ENCODE measurements at places on chromosomes 12 and 14.

DNA sequence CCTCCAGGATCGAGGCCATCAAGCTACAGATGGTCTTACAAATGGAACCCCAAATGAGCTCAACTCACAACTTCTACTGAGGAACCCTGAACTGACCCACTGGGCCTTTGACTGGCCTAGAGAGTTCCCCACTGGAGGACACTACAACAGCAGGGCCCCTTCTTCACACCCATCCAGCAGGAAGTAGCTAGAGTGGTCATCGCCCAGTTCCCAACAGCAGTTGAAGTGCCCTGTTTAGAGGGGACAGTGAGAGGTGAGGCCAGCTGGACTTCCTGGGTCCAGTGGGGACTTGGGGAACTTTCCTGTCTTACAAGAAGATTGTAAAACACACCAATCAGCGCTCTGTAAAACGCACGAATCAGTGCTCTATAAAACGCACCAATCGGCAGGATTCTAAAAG is 247.9 kb upstream of the BTG1 start:
- no peak for DNase-seq

DNA sequence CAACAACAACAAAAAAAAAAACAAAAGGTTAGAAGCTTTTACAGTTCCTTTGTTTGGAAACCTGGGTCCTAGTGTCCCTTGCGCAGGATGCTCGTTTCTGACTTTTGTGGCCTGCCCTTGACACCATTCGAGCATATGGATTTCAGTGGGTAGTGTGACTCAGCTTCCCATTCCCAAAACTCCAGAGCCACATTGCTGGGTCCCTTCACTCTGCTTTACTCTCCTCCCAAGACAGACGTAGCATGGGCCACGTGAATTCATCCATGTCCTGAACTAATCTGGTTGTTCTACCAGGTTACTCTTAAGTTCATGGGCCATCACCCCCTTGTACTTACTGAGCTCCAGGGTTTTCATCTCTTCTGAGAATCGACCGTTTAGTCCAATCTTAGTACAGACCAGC is 68.0 kb upstream of the MAX start:
- no peak for DNase-seq

GRCh38 chr12:110050927-110051326 is 2.6 kb upstream of the C12orf76 start:
- no peak for DNase-seq

DNA sequence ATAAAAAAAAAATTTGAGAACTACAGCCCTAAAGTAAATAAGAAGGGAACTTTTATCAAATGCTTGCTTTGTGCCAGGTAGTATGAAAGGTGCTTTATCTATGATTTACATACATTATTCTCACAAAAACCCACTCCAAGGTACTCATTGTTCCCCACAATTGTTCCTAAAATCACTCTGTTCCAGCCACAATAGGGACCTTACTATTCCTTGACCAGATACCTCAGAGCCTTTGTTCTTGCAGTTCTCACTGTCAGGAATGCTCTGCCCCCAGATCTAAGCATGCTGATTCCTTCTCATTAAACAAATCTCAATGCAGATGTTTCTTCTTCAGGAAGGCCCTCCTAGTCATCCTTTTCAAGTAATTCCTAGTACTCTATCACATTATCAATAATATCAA is 60.2 kb downstream of the PPP1R12A start:
- no peak for DNase-seq

DNA sequence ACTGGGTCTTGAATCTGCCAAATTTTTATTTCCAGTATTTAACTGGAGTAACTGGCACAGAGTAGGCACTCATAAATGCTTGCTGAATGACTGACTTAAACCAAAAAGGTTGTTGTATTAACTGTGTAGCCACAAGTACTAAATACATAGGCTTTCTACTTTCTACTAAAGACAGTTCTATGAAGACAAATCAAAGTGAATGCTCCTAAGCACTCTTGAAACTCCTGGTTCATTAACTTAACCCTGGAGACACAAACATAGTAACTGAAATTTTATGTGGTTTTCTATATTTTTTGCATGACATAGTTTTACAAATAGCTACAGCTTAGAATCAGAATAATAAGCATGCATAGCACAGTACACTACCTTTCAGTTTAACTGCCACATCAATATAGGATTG is 70.4 kb downstream of the TXNDC16 start:
- no peak for DNase-seq

DNA sequence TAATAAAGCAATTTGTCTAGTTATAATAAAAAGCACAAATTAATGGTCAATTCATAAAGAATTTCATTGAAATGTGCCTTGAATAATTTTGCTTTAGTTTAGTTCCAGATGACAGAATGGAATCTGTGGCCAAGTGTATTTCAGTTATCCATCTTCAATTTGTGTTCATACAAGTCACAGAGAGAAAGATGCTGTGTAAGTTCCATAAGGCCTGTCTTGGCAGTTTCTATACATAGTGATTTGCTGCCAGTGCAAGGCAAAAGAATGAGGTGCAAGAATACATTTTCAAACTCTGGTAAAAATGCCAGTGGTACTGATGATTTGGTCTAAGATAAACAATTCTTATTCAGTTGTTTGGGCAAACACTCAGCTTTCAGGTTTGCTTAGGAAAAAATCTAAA is 134.4 kb upstream of the PTPRB start:
- DNase-seq = no peak

GRCh38 chr12:111304642-111305071 is 64.2 kb downstream of the PHETA1 start:
- no peak for DNase-seq

DNA sequence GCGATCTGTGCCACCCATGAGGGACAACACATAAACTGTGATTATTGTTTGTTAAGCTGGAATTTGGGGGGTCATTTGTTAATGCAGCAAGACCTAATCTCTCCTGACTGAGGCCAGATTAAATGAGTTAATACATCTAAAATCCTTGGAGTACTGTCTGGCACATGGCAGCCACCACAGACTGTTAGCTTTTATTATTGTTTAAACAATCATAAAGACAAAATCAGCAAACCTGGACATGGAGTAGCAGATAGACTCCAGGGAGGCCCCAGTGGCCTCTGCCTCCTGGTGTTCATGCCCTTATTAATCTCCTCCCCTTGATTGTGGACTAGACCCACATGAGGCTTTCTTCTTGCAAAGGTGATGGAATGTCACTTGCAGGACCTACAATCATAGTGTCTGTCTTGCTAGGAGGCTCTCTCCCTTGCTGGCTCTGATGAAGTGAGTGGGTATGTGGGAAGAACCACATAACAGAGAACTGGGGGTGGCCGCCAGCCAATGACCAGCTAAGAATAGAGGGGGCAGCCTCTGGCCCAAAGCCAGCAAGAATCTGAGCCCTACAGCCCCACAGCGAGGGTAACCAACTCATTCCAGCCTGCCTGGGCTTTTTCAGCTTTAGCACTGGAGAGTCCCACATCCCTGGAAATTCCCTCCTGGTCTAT is 142.0 kb downstream of the SCARB1 start:
- no peak for DNase-seq

DNA sequence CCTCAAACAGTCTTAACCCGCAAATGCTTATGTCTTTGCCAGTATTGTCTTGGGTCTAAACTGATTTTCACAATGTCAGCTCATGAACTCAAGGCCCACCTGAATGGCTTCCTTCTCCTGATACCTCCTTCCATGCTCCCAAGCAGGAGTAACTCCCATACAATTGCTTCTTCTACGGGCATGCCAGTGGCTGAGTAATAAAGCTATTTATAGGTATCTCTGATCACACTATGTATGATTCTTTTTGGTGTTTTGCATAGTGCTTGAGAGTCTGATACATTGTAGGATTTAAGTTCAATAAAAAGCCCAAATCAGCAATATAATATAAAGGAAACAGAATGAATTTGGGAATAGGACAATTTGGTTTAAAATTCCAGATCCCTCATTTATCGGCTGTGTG is 235.0 kb upstream of the DCN start:
- DNase-seq = no peak

DNA sequence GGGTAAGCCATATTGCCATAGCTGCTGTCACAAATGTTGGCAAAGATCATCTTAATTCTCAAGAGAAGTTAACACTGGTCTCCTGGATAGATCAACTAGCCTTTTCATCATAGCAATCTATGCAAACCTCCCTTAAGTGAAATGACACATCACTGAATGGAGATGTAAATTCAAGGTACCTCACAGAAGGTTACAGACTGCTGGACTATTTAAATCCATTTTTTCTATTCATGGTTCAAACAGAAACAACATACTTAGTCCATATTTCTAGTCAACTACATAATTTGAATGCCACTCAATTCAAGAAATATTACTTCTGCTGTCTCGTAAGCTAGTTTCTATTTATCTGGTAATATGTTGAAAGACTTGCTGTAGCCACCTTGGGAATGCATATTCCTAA is 748.3 kb downstream of the C12orf50 start:
- no peak for DNase-seq

DNA sequence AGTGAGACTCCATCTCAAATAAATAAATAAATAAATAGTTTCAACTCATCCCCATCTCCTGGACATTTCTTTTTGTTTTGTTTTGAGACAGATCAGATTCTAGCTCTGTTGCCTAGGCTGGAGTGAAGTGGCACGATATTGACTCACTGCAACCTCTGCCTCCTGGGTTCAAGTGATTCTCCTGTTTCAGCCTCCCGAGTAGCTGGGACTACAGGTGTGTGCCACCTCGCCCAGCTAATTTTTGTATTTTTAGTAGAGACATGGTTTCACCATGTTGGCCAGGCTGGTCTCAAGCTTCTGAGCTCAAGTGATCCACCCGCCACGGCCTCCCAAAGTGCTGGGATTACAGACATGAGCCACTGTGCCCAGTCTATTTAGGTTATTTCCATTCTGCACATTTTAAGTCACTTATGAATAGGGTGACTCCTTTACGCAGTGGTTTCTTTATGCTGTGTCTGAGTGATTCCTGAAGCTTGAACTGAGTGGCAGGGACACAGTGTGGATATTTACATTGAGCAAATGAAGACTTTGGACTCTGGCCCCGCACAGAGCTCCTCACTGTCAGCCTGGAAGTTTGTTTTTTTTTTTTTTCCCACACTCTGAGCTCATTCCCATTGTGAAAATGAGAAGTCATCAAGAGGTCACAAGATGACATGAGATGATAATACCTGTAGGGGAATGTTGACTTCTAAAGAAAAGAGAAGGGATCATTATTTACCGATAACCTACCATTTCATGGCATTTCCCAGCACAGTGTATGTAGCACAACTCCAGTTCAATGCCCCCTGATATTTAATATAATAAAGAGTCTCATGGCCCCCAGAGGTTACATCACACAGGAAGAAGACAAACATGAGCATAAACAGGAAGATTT is 72.6 kb downstream of the TBX3 start:
- DNase-seq = no peak

- no peak for DNase-seq
These were observed 2.8 kb downstream of the TSHR start for GRCh38 chr14:80958226-80958625.

- DNase-seq = no peak
These were observed 319.1 kb upstream of the RGS6 start for GRCh38 chr14:71613168-71613567.
